ENCODE measurements at places on chromosomes 13 and 19.

- DNase-seq: no peak
Observed at GRCh38 chr13:77513719-77514335, 21.7 kb upstream of the SCEL start.

DNA sequence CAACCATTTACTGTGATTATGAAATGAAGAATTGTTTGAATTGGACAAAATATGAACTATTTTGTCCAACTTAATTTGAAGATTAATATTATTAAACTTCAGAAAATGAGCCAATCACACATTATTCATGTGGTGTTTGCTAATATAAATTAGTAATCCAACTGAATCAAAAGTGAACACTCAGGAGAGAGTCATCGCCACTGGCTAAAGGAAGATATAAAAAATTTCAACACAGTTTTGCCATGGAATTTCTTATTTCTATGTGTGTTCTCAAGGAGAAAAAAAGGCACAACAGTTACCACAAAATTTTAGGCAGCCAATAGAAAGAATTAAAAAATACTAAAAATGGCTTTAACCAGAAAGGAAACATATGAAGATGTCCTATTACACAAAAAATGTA is 2683.8 kb downstream of the PCDH9 start:
- DNase-seq: no peak

GRCh38 chr19:18980432-18981020 is 39.5 kb upstream of the HOMER3 start:
- no peak for DNase-seq

- no peak for DNase-seq
Observed at GRCh38 chr19:45117671-45118070, 24.7 kb downstream of the PPP1R37 start.

- no peak for DNase-seq
Observed at GRCh38 chr13:92225861-92226260, 827.4 kb downstream of the GPC5 start.

DNA sequence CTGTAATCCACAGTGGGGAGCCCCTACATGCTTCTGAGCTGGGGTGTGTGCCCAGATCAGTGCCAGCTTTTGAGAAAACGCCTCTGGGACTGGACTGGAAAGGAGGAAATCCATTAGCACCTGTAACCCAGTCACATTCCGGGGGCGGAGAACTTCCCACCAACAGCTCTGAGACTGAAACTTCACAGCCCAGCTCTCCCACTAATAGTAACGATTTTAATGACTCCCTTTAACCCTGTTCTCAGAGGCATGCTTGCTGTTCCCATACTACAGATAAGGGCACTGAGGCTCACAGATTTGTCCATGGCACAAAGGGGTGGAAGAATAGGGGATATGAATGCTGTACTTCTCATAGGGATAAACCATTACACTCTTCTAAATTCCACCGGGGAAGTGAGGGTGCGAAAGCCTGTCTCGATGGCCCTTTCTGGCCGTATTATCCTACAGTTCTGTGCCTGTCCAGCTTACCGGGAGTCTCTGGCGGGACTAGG is 851 bp downstream of the FBXO46 start:
- no peak for DNase-seq

- DNase-seq: no peak
Observed at GRCh38 chr13:95033890-95034289, 267.4 kb downstream of the ABCC4 start.

DNA sequence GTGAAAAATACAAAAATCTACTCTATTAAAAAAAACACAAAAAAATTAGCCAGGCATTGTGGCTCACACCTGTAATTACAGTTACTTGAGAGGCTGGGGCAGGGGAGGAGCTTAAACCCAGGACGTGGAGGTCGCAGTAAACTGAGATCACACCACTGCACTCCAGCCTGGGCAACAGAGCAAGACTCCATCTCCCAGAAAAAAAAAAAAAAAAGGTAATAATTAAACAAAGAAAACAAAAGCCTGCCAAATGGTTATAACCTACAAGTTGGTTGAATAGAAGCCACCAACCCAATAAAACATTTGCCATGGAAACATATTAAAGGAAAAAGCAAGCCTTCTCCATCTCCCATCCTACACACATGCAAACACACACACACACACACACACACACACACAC is 255.2 kb downstream of the ITGBL1 start:
- no peak for DNase-seq

DNA sequence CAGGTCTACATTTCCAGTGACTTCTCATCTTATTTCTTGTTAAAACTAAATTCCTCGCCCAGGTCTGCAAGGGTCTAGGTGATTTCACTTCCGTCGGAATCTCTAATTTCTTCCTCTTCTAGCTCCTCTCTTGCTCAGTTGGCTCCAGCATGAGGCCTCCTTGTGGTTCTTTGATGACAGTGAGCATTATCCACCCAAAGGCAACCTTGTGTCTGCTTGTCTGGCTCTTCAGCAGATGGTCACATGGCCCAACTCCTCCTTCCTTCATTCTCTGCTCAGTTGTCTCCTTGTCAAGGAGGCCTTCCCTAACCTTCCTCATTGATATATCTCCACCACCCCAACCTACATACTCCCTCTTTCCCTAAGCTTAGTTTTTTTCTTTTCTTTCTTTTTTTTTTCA is 1391.4 kb downstream of the EFNB2 start:
- DNase-seq: no peak

DNA sequence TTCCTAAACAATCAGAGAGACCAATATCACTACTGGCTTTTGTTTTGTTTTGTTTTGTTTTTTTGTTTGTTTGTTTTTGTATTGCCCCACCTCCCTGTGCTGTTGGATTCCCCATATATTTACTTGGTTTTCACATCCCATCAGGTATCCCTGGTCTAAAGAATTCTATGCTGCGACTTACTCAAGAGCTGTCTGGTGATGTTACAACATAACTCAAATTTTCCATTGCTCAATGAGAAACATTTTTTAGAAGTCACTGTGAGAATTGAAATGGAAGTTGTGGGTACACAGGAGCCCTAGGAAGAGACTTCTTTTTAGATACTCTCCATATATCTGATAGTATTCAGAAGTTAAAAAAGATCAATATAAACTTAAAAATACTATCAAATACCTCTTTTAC is 181.4 kb downstream of the KLF5 start:
- DNase-seq: no peak

DNA sequence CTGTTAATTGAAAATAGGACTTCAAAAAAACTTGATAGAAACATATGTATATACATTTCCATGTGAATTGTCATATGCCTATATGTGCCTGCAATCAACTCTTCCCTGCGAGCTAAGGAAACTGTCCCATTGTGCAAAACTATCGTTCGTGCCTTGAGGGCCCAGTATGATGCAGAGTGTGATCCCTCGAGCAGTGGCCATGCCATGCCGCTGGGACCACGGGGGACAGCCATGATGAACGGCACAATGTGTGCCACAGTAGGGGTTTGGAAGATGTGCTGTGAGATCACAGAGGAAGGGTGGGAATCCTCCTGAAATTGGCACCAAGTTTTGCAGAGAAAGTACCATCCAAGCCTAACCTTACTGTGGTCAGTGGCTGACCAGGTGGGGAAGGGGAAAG is 118.1 kb upstream of the SOX1 start:
- no peak for DNase-seq

DNA sequence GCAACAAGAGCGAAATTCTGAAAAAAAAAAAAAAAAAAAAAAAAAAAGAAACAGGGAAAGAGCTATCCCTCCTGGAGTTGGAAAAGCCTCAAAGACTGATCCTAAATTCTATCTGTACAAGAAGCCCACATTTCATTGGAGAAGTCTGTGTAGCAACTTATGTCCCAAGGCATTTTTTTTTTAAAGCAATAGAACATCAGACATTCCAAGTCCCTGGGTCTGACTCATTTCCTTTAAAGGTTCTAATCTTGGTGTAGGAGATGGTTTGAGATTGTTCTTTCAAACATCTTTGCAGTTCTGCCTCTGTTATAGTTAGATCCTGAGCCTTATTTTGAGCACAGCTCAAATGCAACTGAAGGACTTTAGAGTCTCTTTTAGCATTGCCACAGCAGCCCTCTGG is 706.5 kb upstream of the MIR17HG start:
- DNase-seq: no peak

DNA sequence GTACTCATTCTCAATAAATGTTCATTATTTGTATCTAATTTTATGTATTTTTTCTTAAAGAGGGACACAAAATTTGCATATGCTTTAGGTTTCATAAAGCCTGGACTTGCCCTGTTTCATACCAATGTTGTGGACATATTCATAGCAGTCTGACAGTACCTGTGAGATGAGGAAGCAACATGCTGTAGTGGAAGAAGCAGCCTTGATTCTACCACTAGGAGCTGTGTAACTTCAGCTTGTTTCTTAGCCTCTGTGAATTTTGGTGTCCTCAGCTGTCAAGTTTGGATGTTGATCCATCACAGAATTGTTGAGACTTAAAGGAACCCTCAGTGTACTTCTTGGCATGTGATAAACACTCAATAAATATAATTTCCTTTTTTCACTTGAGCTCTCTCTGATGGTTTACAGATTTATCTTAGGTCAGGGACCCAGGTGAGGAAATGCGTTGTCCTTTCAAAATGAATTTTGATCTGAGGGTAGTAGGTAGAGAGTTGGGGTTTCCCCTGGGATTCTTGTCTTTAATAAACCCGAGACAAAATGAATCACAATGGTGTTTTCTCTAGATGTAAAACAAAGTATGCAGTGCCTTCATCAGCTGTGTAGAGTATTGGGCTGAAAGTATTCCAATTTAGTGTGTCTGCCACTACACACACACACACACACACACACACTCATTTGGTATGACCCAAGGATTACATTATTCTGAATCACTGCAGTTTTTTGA is 152.1 kb downstream of the KCNRG start:
- no peak for DNase-seq

DNA sequence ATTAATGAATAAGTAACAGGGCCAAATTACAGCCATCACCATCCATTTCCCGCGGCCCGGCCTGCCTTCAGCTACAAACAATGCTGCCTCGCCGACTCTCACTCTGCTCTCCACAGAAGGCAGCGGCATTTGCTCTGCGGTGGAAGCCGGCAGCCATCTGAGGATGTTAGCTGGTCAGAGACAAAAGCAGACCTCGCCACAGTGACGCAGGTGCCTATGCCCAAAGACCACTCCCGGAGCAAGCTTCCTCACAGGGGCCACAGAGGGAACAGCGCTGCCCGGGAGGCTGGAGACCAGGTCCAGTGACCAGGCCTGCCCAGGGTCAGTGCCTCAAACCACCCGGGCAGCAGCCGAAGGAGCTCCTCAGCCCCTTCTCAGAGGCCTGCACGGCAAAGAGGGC is 16.4 kb downstream of the PEPD start:
- DNase-seq: no peak

DNA sequence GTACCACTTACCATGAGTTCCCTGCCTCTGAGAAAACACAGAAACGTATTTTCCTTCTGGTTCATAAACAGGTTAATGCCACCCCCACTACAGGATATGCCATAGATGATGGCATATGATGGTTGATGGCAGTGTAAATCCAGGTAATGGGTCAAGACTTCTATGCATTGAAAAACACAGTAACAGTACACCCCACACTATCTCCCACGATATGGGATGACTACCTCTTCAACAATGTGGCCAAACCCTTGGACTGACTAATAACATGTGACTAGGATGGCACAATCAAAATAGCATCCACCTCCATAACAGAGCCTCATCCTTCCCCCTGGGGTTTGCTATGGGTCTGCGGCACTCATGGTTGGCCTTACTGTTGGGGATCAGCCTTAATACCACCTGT is 22.0 kb downstream of the ZNF235 start:
- no peak for DNase-seq

DNA sequence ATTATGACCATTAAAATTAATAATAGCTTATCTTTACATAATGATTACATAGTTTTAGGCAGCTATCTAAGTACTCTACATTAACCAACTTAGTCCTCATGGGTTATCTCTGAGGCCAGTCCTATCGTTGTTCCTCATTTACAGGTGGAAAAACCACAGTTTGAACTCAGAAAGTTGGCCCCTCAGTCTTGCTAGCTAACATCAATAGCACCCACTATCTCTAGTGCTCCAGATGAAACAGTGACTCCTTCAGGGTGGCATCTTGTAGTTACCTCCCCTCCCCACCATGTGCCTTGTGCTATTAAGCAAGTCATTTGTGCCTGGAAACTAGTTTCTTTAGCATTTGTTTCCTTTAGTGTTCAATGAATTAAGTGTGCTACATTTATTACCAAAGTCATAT is 1086.7 kb downstream of the EFNB2 start:
- DNase-seq: no peak

DNA sequence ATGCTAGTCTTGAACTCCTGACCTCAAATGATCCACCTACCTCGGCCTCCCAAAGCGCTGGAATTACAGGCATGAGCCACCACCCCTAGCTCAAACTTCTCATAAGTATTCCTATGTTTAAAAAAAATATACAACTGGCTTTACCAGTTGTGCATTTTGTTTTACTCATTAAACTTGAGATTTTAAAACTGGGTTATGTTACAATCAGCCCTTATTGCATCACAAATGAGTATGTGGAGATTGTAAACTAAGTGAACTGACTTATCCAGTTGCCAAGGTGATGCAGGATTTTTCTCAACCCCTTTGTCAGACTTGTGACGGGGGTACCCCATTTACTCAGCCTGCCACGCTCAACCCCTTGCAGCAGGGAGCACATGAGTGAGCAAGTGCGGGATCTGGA is 14.4 kb upstream of the GTF2F2 start:
- no peak for DNase-seq

- no peak for DNase-seq
Observed at GRCh38 chr19:46660008-46660517, 919 bp downstream of the DACT3 start.

GRCh38 chr13:30334663-30335386 is 27.5 kb upstream of the KATNAL1 start:
- no peak for DNase-seq

DNA sequence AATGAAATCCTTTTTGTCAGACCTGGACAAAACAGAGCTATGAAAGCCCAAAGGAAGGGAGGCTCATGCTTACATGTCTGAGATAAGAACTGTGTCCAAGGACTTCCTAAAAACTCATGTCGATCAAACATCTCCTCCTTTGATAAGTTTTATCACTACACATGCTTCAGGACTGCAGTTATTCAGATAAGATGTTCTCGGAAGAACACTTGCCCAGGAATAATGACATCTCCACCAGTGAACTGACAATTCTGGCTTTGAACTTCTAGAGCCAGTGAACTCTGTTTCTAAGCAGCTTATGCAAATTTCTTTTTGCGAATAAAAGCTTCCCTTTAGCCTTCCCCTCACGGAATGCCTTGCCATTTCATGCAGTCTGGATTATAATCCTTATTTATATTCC is 561.6 kb downstream of the TBC1D4 start:
- DNase-seq: no peak

DNA sequence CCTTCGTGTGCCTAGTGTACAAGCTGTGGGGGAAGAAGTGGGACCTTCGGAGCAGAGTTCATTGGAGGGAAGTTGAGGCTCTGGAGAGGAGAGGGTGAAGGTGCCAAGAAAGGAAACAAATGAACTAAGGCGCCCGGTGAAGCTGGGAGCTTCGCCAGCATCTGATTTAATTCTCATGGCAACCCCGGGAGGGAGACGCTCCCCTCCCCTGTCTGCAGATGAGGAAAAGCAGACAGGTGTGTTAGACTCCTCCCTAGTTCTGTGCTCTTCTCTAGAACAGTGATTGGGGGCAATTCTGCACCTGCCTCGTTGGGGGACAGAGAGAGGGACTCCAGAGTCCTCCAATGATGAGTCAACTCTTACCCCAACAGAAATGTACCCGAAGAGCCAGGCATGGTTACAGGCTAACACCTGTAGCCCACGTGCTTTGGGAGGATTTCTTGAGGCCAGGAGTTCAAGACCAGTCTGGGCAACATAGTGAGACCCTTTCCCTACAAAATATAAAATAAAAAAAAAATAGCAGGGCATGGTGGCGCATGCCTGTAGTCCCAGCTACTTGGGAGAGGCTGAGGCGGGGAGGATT is 4.2 kb downstream of the SSC5D start:
- DNase-seq: no peak

- DNase-seq: no peak
Observed at GRCh38 chr19:51668216-51668615, 21.6 kb upstream of the SIGLEC14 start.
